A549 (cell line): ENCODE measurements at places on chromosomes 12 and 14. TPM values are rescaled to one million over a fixed set of nuclear protein-coding genes. Genes with fewer than 3 reads are reported as not detected.

DNA sequence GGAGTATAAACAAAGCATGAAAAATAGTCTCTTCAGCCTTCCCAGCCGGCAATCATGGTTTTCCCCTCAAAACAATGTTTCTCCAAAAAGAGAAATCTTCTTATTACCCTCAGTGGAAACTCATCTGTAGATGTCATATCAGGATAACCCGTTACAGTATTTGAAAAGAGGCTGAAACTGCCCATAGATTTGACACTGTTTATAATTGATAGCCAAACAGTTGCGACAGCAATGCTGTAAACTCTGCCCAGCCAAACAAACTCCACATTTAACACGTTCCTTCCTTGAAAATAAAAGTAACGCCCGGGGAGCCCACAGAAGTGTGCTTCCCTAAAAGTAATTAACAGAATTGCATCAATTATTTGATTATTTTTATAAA, 201.3 kb upstream of the FOXN3 start:
- DNase-seq, result no peak

GRCh38 chr12:45327823-45328383, 112.0 kb downstream of the ANO6 start:
- DNase-seq, result no peak

TESPA1 gene
- not detected in 3 replicates for polyA plus RNA-seq

- no peak for DNase-seq
These were observed 39.8 kb downstream of the IFNG start for GRCh38 chr12:68119724-68120211.

TMEM179 gene
- 0.50 to 0.79 TPM (median 0.63 TPM) in 3 replicates for polyA plus RNA-seq

KCNK10 gene
- polyA plus RNA-seq, result not detected in 3 replicates

GRCh38 chr14:71890541-71890940, 41.7 kb upstream of the RGS6 start:
- DNase-seq, result no peak

DNA sequence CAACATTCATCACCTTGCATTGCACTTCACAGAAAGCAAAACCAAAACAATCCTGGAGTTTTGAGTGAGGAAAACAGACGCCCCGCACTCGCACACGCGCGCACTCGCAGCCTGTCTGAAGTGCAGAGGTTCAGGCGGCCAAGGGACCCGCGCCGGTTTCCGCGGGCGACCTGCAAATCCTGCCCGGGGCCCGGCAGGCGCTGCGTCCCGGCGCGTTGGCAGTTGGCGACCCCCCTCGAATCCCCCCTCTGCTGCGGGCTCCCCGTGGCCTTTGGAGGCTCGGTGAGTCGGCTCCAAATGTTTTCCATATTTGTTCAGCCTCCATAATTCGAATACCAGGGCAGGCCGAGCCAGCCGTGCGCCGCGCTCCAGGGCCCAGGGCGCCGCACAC, at the start of gene SSPN:
SSPN (plus strand) TSS at position 324 of the 391 bp plus-strand sequence. CDS start 100 bp downstream, outside the sequence.
- DNase-seq, result no peak

DNA sequence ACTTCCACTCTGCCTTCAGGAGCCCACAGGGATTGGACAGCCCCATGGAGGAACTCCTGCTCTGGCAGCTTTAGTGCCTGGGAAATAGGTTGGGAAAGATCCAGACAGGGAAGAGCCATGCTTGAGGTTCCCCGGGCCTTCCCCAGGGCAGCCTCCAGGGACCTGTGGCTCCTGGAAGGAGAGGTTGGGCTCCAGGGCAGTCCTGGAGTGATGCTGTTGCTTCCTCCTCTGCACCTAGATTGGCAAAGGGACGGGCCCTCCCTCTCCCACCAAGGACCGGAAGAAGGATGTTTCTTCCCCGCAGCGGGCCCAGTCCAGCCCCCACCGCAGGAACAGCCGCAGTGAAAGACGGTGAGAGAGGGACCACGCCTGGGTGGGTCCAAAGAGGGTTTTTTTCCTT, 16.5 kb downstream of the VASH1 start:
- DNase-seq, result no peak

PHC1 gene
- polyA plus RNA-seq, result 10.6 to 12.6 TPM (median 11.2 TPM) in 3 replicates

PABPN1 gene
- polyA plus RNA-seq, result 148 to 158 TPM (median 157 TPM) in 3 replicates

MYO1A gene
- polyA plus RNA-seq, result 0.17 to 0.67 TPM (median 0.50 TPM) in 3 replicates

GRCh38 chr12:69254046-69254445, 14.7 kb downstream of the CPSF6 start:
- peak; percentile 64 for DNase-seq

DNA sequence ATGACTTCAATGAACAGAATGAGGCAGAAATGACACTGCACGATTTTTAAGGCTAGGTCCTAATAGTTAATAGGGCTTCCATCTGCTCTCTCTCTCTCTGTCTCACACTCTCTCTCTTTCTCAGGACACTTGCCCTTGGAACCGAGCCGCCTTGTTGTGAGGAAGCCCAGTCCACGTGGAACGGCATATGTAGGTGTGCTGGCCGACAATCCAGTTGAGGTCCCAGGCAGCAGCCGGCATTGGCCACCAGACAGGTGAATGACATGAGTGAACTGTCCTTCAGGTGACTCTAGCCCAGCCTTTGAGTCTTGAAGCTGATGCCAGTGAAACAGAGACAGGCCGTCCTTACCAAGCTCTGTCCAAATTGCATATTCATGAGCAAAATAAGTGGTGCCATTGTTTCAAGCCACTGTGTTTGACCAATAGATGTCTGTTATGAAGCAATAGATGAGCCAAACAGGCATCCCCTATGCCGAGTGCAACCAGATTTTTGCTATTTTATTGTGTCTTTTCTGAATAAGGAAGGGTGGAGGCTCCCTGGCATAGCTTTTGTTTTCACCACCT, 217.5 kb upstream of the LHX5 start:
- DNase-seq, result no peak

DNA sequence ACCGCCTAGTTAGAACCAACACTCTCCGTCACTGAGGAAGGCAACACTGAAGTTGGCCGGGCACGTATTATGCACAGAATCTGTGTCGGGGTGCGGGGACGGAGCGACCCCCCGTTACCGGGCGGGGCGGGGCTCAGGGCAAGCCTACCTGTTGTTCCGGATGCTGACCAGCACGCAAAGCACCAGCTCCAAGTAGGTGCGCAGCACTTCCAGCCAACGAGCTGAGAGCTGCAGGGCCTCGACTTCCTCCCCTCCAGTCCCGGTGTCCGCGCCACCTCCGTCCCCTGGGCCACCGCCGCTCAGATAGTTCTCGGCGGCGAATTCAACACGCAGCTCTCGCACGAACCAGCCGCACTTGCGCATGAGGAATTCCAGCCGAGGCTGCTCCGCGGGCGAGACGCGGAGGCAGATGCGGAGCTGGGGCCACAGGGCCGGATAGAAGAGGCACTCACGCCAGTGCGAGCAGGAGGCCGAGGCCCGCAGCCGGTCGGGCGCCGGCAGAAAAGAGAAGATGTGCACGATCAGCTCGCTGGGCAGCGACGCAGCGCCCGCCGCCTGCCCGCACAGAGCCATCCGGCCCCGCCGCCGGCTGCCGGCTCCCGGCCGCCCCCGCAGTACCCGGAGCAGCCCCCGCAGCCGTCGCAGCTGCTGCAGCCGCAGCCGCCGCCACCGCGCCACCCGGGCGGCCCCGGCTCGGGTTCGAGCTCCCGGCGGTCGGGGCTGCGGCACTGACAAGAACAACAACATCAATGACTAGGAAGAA, 636 bp downstream of the FBXO33 start:
- DNase-seq, result peak; percentile 16

DNA sequence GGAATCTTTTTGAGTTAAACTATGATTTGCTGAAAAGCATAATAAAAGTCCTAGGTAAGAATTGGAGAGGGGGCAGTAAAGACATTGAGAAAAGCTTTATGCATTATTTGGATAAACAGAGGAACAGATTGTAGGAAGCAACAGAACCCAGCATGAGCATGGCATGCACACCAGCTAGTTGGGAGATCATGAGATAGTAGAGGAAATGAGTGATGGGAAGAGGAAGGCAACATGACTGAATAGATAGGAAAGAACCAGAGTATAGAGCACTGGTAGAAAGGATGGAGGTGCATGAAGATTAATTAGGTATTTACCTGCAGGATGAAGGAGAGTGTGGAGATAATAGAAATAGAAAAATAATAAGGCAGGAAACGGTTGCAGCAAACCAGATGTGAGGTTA, 248.5 kb upstream of the LMO3 start:
- DNase-seq, result no peak

DNA sequence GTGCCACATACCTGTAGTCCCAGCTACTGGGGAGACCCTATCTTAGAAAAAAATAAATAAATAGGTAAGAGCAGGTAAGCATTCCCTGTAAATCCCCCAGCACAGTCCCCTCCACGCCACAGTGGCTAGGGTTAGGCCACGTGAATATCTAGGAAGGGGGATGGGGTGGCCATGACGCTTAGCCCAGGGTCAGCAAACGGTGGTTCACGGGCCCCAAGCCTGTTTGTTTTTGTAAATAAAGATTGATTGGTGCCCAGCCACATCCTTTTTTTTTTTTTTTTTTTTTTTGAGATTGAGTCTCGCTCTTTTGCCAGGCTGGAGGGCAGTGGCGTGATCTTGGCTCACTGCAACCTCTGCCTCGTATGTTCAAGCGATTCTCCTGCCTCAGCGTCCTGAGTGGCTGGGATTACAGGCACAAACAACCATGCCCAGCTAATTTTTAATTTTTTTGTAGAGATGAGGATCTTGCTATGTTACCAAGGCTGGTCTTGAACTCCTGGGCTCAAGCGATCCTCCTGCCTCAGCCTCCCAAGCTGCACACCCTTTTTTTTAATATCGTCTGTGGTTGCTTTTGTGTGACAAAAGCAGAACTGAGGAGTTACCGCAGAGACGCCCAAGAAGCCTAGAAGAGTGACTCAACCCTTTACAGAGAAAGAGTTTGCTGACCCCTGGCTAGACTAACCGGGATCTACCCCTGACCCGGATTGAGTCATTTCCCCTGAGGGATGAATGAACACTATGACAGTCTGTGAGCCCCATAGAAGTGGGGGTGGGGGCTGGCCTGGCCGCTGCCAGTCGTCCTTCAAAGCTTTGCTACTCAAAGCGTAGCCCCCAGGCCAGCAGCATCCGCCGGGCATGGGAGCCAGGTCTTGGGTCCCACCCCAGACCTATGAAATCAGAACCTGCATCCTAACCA, 113.7 kb upstream of the NCOR2 start:
- DNase-seq, result peak; percentile 95

KCNH5 gene
- polyA plus RNA-seq, result not detected in 3 replicates

- no peak for DNase-seq
These were observed 83.6 kb downstream of the WNK1 start for GRCh38 chr12:835754-836518.

DNA sequence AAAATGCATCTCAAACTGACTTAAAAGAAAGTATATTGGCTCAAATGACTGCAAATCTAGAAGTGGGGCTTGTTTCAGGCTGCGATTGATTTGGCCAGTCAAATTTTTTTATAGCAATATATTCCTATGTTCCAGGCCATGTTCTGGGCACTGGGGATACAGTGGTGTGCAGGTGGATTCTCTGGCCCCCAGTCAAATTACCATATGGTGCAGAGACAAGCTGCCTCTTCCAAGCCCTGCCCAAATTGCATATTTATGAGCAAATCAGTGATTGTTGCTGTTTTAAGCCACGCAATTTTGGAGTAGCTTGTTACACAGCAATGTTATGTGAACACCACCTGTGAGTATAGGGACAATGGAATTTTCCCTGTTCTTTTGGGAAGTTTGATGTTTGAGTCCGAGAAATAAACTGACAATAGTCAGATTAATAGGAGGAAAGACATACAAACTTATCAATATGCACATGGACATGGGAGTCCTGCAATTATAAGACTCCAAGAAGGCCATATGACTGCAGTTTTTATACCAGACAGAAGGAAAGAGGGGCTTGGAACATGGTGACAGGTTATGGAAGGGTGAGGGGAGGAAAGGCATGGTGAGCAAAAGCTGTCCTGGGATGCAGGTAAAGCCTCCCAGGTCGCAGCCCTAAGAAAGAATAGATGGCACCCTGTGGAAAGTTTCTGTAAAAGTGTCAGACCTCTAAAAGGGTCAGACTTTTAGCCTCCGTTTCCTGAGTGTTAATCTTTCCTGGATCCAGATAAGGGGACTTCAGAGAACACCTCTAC, 13.1 kb upstream of the CRY1 start:
- DNase-seq, result no peak

- DNase-seq, result no peak
These were observed 63.9 kb downstream of the DENND5B start for GRCh38 chr12:31527083-31527482.

CCDC177 gene
- not detected in 3 replicates for polyA plus RNA-seq

- DNase-seq, result no peak
These were observed 39.9 kb downstream of the MRPL42 start for GRCh38 chr12:93507165-93507564.

GRCh38 chr14:65346895-65347294, 65.6 kb upstream of the FUT8 start:
- no peak for DNase-seq

- DNase-seq, result no peak
These were observed 600.4 kb downstream of the C12orf50 start for GRCh38 chr12:87428701-87429277.

FANCM gene
- polyA plus RNA-seq, result 5.7 to 7.0 TPM (median 6.1 TPM) in 3 replicates

GRCh38 chr14:51616724-51617409, 34.8 kb upstream of the FRMD6 start:
- peak; percentile 15 for DNase-seq
